ENCODE measurements at places on chromosomes 5 and 9.

GRCh38 chr5:124030043-124030491, 518.1 kb downstream of the CSNK1G3 start:
- no peak for DNase-seq

- no peak for DNase-seq
Measured at GRCh38 chr5:122220511-122220910, 91.2 kb downstream of the ZNF474 start.

- no peak for DNase-seq
Measured at GRCh38 chr9:77592476-77592875, 55.6 kb downstream of the GNA14 start.

DNA sequence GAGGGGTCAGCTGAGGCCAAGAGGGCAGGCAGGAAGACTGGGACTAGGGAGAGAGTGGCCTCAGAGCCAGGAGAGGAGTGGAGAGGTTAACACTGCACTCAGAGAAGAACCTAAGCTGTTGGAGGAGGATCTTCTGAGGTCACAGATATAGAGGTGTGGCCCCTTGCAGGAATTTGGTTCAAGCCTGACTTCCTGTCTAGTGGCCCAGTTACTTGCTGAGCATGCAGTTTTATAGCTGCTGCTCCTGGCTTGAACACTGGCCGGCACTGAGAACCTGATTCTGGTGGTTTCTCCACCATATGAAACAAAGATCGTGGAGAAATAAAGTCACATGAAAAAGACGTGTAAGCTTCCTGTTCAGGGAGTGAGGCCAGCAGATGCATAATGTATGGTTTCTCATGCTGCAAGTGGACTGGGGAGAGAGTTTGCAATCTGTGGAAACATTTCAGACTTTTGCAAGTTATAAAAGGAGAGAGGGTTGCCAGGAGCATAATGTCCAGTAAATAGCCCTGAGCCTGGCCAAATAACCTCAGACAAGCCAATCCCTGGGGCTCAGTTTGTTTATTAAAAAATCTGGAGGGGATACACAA, 82.6 kb downstream of the GALNT10 start:
- no peak for DNase-seq

GRCh38 chr5:43305948-43306565, 7.2 kb downstream of the HMGCS1 start:
- DNase-seq, result no peak

DNA sequence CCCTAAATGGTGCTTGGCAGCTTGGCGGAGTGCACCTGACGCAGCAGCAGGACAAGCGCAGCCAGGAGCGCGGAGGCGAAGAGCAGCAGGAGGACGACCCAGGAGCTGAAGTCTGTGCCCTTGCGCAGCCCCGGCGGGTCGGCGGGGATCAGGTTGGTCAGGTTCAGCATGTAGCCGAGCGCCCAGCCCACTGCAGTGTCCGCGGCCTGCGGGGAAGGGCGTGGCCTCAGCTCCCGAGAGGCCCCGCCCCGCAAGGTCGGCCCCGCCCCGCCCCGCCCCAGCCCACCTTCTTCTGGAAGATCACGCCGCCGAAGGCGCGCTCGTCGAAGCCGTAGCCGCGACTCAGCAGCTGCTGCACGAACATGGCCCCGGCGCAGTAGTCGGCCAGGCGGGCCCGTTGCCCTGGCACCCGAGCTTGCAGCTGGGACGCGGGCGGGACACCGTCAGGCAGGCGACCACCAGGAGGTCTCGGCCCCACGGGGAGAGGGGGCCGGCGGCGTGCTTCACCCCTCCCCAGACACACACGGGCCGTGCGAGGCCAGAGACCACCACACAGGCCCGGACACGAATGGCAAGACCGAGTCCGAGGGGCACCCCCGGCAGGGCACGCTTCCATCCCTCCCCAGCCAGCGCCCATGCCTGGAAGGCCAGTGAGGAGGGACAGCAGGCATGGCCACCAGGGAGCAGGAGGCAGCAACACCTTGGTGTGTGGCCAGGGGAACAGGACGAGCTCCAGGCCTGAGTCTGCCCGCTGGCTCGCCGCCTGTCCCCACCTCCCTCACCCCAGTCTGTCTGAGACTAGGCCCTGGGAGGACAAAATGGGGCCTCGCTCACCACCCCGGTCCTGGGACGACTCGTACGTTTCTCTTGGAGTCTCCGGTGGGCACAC, 2.9 kb upstream of the NPDC1 start:
- DNase-seq, result no peak

GRCh38 chr9:21110708-21111576, 30.7 kb downstream of the IFNW1 start:
- peak; percentile 18 for DNase-seq

- no peak for DNase-seq
Measured at GRCh38 chr5:6505416-6505755, 56.7 kb downstream of the UBE2QL1 start.

GRCh38 chr9:129620669-129621295, at the start of gene C9orf50:
TSS of gene C9orf50 (minus strand) at chr9:129621101. CDS start at chr9:129620574, 527 bp downstream.
- DNase-seq, result no peak

DNA sequence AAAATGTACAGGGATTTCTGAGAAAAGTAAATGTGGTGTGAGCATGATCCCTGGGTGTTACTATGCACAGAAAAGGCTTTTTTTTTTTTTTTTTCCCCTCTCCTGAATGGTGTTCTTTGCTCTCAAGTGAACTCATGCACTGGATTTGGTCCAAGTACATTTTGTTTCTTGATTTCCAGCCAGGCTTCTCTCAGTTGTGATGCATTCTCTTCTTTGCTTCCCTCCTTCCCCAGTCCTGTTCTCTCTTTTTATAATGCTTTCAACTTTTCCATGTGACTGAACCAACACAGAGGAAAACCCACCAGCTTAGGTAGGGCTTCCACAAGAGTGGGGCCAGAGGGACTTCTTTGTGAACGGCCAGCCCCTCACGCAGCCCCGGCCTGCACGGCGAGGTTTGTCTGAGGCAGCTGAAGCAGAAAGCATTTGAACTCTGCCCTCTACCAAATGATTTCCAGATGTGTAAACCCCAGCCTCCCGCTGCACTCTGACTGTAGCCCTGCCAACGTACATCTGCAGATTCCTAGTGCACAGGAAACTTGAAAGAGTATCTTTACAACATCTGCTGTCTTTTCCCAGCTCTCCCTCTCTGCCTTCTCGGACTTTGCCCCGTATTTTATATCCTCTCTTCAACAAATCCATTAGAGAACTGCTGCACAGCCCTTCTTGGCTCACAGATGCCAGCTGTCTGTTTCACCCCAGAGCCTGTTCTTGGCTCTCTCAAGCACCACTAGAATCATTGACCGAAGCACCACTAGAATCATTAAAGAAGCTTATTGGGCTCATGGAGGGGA, 71.8 kb upstream of the CD180 start:
- no peak for DNase-seq

- no peak for DNase-seq
Measured at GRCh38 chr5:103487822-103488493, 74.6 kb downstream of the NUDT12 start.

GRCh38 chr9:5489630-5490490, 20.5 kb upstream of the PDCD1LG2 start:
- no peak for DNase-seq

- no peak for DNase-seq
Measured at GRCh38 chr9:69637817-69638200, 34.4 kb downstream of the APBA1 start.

GRCh38 chr5:35229076-35230037, 930 bp downstream of the PRLR start:
- DNase-seq, result no peak

DNA sequence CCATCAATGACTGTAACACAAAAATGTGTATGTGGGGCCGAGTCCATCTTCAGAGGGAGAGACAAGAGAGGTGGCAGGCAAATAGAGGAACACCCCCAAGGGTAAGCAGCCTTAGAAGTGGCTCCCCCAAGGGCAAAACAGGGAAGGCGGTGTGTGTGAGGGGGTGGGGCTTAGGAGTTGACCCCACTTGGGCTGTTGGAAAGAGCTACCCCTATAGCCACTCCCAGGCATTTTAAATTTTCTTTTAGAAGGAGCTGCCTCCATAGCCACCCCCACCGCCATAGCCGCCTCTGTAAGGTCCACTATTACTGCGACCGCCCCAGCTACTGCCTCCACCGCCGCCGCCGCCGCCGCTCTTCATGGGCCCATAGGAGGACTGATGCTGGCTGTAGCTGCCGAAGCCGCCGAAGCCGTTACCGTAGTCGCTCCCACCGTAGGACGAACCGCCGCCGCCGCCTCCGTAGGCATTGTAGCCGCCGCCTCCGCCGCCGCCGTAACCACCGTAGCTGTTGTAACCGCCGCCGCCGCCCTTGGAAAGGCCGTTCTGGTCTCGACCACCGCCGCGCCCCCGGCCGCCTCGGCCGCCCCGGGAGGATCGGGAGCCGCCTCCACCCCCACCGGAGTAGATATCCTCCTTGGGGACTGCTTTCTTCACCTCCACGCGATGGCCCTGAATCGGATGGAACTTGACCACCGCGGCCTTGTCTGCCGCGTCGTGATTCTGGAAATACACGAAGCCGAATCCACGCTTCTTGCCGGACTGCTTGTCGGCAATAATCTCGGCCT, 1.1 kb downstream of the HNRNPA0 start:
- no peak for DNase-seq

DNA sequence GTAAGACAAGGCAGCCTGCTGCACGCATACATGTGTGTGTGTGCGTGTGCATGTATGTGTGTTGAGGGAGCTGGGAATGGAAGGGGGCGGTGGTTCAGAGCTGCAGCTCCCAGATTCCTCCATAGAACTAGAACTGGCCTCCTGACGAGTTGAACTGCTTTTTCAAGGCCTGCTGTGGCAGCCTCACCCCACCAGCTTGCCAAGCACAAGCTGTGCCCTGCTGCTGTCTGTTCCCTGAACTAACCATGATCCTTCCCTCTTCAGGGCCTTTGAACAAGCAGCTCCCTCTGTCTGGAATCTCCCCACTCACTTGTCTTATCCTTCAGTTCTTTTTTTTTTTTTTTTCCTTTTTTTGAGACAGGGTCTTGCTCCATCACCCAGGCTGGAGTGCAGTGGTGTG, 22.6 kb downstream of the LRSAM1 start:
- DNase-seq, result no peak

DNA sequence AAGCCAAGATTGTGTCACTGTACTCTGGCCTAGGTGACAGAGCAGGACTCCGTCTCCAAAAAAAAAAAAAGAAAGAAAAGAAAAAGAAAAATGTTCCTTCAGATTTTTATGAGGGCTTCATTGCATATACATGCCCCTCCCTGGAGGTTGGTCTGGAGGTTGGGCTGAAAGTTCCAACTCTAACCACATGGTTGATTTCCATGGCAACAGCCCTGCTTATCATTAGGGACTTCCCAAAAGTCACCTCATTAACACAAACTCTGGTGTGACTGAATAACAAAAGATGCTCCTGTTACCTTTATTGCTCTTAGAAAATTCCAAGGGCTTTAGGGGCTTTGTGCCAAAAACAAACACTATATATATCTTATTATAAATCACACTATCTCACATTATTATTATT, 113.8 kb downstream of the TMC1 start:
- no peak for DNase-seq

DNA sequence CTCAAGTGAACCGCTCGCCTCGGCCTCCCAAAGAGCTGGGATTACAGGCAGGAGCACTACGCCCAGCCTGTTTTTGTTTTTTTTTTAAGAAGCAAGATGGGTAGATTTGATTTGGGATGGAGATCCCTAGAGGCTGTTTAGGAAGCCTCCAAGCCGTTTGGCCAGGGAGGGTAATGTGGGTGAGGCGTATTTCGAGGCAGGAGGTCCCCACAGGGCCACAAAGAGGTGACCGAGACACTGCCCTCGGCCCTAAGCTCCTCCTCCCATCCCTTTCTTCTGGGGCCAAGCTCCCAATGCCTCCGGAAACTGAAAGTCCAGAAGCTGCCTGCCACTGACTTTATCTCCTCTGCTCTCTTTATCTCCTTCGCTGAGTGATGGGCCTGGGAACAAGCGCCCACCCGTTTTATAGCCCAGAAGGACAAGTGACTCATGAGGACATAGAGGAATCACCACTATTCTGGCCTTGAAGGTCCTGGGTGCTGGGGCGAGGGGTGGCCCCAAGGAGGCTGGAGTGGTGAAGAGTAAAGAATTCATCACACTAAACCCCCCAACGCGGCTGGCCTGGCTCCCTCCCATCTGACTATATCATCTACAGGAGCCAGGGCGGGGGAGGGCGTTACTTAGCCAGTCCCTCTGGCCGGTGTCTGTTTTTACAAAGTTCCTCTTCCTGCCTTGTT, 2.0 kb upstream of the RALGDS start:
- no peak for DNase-seq

- no peak for DNase-seq
Measured at GRCh38 chr9:92501671-92502393, 19.5 kb upstream of the ASPN start.

DNA sequence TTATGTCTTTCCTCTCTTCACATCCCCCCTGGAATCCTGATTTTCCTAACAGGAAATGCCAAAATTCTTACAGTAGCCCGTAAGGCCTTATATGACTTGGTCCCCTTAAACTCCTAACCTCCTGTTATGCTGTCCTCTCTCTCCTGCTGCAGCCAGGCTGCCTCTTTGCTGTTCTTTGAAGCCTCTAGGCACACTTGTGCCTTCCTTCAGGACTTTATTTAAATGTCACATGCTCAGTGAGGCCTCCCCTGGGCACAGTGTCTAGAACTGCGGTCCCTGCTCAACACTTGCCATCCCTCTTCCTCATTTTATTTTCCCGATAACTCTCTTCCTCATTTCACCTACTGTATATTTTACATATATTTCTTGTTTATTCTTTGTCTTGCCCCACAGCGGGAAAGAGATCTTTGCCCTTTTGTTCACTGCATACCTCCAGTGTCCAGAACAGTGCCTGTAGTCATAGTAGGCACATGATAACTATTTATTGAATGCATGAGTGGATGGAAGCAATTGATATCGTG, 5.5 kb upstream of the SHB start:
- no peak for DNase-seq

DNA sequence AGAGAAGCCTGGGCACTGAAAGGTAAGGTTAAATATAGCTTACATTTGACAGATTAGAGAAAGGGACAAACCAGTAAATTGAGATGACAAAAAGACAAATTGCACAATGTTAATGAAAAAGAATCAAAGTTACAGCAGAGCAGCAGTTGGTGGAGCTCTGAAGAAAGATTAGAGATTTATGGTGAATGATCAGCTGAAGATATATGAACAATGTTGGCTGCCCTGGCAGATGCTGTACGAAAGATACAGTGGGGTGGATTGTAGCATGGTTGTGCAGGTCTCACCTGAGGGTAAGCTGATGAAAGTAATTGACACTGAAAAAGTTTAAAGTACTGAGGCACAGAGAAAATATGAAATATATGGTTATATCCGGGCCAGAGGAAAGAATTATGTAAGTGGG, 492.1 kb downstream of the ARHGEF28 start:
- DNase-seq, result no peak

DNA sequence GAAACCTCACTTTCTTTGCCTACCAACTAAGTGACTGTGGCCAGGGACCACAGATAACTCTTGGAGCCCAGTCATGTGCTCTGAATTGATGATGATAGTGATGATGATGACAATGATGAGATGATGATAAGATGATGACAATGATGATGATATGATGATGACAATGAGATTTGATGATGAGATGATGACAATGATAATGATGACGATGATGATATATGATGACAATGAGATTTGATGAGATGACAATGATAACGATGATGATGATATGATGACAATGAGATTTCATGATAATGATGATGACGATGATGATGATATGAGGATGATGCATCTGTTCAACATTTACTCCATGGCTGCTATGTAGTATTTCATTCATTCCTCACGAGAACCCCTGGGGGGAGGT, 213.0 kb downstream of the ERCC6L2 start:
- no peak for DNase-seq

- no peak for DNase-seq
Measured at GRCh38 chr5:120122703-120123102, 341.4 kb upstream of the PRR16 start.

Measured in activated CD4-positive, alpha-beta T cell treated with anti-CD3 and anti-CD28 coated beads for 24 hours (primary cell).